Mucosa of gallbladder (tissue), 1 donor: ENCODE measurements at places on chromosomes 4 and X. TPM values are rescaled to one million over a fixed set of nuclear protein-coding genes. Genes with fewer than 3 reads are reported as not detected.
A peak's percentile ranks its signal among the peaks of the same experiment; 100 is the strongest.

DNA sequence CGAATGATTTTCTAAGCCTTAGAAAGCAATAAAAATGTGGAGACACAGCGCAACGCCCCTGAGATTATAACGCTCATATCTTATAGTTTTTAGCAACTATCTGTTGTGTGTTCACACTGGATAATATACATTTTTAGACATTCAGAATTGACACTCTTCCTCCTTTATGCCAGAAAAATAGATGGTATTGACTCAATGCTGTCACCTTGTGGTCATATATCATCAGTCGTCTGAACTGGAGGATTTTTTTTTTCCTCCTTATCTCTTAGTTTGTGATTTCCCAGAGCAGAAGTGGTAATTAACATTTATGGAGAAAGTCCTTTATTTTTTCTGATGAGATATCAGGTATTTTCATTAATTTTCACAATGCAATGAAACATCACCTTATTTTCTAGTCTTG, 759.6 kb downstream of the RAB28 start:
- no peak for DNase-seq

- no peak for DNase-seq
Observed at GRCh38 chr4:172157946-172158345, 344.7 kb downstream of the GALNTL6 start.

DNA sequence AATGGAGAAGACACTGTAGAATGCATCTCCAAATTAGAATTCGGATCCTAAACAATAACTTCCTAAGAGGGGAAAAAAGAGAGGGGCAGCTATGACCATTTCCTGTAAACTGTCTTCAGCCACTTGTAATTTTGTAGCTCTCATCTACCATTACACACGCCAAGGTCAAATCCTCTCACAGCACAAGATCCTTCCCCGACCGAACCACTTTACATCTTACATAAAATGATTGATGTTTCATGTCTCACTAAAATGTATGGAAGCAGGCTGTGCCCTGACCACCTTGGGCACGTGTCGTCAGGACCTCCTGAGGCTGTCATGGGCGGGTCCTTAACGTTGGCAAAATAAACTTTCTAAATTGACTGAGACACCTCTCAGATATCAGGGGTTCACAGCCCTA, 24.1 kb upstream of the PBDC1 start:
- DNase-seq: peak; percentile 17

GRCh38 chr4:127249066-127249766, 383.5 kb upstream of the INTU start:
- DNase-seq: no peak

GRCh38 chr4:25085671-25086070, 54.9 kb upstream of the LGI2 start:
- DNase-seq: peak; percentile 21

GRCh38 chr4:171157462-171158082, 655.6 kb upstream of the GALNTL6 start:
- no peak for DNase-seq

DNA sequence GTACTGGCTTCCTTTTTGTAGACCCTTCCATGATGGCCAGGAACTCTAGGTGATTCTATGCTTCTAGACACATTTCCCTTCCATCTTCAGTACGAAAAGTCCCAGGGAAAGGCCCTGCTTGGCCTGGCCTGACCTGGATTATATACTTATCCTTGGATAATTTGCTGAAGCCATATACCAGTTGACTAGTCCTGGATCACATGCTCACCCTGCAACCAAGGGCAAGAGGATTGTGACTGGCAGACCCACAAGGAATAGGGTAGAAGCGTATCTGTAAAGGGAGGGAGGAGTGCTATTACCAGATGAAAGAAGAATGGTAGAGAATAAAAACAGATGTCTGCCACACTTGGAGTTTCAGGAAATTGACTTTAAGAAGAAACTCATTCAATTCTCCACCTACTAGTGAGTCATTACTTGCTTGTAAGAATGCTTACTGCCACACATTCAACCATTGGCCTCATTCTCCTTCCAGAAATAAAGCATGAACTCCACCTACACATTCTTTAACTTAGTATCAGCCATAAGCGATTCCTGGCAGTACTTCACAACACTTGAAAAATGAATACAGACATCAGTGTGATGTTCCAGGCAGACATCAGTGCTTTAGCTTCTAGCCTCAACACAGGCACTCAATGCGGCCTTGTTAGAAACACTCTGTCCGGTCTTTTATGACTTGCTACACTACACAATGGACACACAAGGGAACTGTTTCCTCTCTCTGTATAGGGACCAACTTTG, 141.8 kb downstream of the CBR4 start:
- DNase-seq: no peak

DNA sequence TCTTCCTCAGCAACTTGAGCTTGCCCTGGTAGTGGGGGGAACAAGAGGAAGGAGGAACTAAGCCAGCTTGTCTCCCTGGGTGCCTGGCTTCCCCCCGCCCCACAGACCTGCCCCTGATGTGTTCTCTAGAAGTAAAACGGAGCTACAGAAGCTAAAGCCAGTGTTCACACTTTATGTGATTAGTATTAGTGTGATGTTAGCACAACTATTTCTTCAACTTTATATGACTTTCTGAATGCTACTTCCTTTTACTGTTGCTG, 10.7 kb downstream of the RGS12 start:
- no peak for DNase-seq

- peak; percentile 89 for DNase-seq
Observed at GRCh38 chr4:38318737-38319455, 345.1 kb upstream of the KLF3 start.

- DNase-seq: no peak
Observed at GRCh38 chr4:70041652-70042286, 8.5 kb upstream of the HTN1 start.

DNA sequence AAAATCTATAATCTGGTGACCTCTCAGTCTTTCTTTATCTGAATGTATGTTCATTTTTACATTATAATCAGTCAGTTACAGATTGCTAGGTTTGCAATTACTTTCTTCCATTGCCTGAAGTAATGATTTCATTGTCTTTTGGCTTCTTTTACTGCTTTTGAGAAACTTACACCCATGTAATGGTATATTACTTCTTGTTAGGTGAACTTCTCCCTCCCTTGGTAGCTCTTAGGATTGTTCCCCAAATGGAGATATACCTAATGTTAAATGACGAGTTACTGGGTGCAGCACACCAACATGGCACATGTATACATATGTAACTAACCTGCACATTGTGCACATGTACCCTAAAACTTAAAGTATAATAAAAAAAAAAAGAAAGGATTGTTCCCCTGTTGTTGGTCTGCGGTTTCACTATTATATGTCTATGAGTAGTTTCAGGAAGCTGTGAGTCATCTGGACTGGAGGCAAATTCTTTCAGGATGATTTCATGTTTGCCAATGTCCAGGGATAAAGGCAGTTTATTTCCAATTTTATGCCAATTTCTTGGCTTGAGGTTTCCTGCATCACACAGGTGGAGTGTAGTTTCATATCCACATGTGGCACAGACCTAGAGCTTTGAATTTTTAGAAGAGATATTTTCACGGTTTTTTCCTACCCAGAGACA, 21.8 kb downstream of the SPANXC start:
- no peak for DNase-seq

DNA sequence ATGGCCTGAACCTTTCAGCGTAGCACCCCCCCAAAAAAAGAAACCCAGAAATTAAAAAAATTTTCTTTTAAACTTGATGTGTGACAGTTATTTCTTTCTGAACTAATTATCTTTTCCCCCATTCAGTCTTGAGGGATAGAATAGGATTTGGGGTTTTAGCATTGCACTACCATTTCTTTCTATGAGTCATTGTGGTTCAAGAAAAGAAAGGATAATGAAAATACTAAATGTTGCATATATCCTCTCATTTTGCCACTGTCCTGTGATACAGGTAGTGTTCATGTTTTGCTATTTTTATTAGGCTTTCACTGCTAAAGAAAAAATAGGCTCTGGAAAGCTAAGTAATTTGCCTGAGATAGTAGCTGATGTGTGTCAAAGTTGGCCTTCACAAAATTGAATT, 39.4 kb upstream of the DCK start:
- DNase-seq: no peak

GRCh38 chrX:138845786-138846185, 134.3 kb upstream of the FGF13 start:
- DNase-seq: no peak

DNA sequence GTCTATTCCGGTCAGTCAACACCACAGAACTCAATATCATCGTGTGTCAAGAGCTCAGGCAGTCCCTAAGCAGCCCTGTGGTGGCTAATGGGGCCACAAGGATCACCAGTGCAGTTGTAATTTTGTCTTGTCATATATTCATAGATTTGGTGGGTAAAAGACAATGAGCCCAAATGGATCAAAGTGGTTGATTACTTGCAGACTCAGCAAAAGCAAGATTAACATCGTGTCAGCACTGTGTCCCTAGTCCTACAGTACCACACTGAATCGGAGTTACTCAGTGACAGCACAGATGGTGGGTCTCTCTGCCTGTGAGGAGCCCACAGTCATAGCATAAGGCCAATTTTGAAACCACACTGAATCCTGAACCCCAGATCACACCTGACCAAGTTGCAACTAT, 8.7 kb downstream of the XAGE5 start:
- no peak for DNase-seq

GRCh38 chr4:74426101-74426500, 18.8 kb upstream of the AREG start:
- no peak for DNase-seq

DNA sequence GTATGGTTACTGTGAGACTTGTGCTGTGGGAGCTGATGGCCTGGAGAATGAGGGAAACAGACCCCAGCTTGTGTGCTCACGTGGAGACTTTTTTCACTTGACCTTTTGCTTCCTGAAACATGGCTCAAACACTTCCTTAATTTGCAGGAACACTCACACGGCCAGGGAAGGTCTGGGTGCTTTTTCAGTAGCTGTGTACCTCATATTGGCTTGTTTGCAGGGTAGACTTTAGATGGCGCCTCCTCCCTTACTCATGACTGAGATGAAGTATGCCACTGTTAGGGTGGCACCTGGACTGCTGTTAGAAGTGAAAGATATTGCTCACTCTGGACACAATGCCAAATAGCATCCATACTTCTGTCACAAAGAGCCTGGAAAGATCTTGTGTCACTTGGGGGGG, 75.7 kb upstream of the WDR1 start:
- DNase-seq: peak; percentile 3

DNA sequence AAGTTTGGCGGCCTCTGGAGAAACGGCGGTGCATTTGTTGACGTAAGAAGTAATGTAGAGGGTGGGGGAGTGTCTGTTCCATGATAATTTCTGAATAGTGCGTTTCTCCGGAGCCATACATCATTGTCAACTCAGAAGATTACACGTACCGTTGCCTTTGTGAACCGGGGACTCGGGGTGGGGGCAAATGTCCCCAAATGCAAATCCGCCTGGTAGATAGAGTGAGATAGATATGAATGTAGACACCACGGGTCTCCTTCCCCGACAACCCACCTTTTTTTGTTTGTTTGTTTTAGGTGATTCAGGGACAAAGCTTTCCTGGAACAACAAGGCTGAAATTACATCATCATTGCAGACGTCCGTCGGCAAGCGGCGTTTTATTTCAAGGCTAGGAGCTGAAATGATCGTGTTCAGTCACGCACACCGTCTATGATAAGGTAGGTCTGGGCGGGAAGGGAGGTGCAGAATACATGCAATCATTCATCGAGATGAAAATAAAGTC, 96.0 kb upstream of the PPP2R3B start:
- DNase-seq: no peak

- no peak for DNase-seq
Observed at GRCh38 chr4:73674451-73674919, 54.2 kb upstream of the RASSF6 start.

DNA sequence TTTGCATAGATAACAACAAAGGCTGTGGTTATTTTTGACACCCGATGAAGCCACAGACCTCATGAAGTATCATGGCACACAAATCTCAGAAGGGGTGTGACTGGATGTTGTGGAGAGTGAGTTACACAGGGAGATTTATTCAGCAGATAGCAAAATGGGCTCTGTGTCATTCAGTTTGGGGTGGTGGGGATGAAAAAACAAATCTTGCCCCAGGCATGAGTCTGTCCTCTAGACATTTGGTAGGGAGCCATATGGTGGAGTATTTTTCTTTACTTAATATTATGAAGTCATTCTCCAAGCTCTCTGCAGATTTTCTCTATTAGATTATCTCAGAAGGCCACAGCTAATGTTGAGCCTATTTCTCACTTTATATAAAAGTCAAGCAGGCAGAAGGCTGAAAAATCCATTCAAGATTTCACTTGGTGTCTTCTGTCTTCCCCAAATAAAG, 277.1 kb upstream of the TENM3 start:
- DNase-seq: no peak

- no peak for DNase-seq
Observed at GRCh38 chrX:135543172-135543571, 22.7 kb downstream of the INTS6L start.

DNA sequence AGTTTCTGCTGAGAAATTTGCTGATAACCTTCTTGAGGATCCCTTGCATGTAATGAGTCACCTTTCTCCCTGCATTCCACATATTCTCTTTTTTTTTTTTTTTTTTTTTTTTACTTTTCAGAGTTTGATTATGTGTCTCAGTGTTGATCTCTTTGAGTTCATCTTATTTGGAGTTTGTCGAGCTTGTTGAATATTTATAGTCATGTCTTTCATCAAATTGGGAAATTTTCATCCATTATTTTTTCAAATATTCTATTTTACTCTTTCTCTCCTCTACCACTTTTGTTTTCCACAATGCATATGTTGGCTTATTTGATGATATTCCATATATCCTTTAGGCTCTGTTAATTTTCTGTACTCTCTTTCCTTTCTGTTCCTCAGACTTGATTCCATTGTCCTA, 136.1 kb downstream of the MAD2L1 start:
- no peak for DNase-seq

DNA sequence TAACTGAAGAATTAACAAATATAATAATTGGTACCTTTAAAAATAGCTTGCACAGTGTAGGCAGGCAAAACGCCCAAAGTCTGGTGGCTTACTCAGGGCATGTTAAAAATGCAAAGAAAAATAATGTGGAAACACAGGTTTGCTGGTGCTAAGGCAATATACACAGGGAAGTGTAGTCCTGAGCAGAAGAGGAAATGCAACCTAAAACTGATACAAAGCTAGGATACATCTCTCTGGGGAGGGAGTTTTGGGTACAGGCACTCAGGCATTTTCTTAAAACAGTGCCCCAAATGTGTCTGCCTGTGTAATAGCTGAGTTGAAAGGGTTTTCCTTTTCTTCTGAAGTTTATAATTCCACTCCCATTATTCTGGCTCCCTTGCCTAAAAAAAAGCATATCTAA, 47.4 kb downstream of the TMPRSS11E start:
- DNase-seq: no peak

DNA sequence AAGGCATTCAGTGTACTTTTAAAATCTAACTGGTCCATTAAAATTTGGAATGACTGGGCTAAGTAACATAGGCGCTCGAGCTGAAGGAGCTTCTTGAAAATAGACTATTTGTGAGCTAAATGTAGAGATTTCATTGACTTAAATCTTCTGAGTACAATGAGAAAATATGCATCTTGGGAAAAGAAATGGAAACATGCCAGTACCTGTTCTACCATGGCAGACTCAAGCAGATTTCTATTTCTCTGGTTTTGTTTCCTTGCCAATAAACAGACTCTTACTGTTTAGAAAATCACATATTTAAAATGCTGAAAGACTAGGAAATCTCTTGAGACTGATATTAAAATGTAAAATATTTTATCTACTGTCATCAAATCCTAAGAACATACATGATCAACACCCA, 678.1 kb downstream of the FAT4 start:
- DNase-seq: no peak

Gene ASMT
- total RNA-seq: not detected

Gene FGD1
- 5.4 TPM for total RNA-seq

Gene LONRF3
- total RNA-seq: 4.7 TPM

Gene SPANXN2
- not detected for total RNA-seq

Gene HHIP
- total RNA-seq: 9.5 TPM

Gene KLHL2
- total RNA-seq: 25.0 TPM

Gene FGF5
- 0.12 TPM for total RNA-seq

Gene ZNF280C
- 3.8 TPM for total RNA-seq

Gene KLHL34
- 0.29 TPM for total RNA-seq
